A172 (cell line): ENCODE measurements at places on chromosomes 3 and 15. TPM values are rescaled to one million over a fixed set of nuclear protein-coding genes. Genes with fewer than 3 reads are reported as not detected.

The ISLR2 gene
- not detected in 2 replicates for total RNA-seq

The TMED3 gene
- total RNA-seq = 108 and 115 TPM in 2 replicates

The PPP1R14D gene
- total RNA-seq = not detected in 2 replicates

The CCR9 gene
- not detected in 2 replicates for total RNA-seq

The NAALADL2 gene
- 1.3 and 1.5 TPM in 2 replicates for total RNA-seq

GRCh38 chr3:108468577-108468976 lies 41.8 kb downstream of the MYH15 start:
- DNase-seq = no peak

GRCh38 chr15:52137432-52138357 lies 25.1 kb upstream of the BCL2L10 start:
- DNase-seq = no peak

- no peak for DNase-seq
Observed at GRCh38 chr3:7205962-7206361, 345.0 kb downstream of the GRM7 start.

DNA sequence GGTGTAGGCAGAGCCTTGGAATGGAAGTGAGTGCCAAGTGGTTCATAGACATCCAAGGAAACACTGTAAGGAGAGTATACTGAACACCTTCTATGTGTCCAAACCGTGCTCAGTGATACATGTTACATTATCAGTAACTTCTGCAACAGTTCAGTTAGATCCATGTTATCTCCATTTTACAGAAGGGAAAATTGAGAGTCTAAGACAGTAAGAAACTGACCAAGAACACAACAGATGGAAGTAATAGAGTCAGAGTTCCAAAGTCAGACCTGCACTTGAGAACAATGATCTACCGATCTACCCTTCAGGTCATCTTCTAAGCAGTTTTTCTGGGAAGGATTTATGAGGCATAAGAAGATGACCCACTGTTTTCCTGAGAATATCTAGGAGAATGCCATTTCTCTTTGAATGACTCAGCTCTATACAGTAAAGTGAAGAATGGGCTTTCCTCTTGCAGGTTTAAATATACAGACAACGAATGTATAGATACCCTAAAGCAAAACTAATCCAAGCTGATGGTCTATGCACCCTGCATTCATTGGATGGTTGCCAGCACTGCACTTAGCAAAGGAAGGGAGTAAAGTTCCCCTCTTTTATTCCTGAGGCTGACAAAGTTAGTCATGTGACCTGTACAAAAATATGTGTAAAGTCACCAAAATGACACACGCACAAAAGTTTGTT lies 604.1 kb upstream of the MDFIC2 start:
- DNase-seq = no peak

DNA sequence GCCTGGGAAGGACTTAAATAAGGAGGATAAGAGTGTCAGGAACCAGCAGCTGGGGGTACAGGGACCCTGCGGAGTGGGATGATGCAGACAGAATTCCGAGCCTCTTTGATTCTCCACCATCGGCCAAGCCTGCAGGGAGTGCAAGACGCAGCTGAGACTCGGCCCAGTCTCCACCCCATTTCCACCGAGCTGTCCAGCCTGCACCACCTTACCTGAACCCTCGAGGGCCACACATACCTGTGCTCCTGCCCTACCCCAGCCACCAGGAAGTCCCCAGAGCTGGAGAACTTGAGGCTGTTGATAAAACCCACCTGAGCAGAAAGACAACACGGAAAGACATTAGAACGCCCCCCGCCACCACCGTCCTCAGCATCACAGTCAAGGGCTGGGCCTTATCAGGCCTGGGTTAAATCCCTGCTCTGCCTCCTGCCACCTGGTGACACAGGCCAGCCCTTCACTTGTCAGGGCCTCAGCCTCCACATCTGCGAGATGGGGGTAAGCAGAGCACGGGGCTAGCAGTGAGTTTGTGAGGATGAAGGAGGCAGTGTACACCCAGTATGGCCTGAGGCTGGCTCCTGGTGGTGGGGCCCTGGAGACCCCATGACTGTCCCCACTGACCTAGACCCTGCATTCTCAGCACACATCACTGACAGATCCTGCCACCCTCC lies 8.1 kb downstream of the RRP9 start:
- no peak for DNase-seq

- peak; percentile 35 for DNase-seq
Observed at GRCh38 chr15:40470423-40471104, at the start of gene CHST14. Gene CHST14 (plus strand): TSS chr15:40470984. CDS start chr15:40471214, 230 bp downstream.

DNA sequence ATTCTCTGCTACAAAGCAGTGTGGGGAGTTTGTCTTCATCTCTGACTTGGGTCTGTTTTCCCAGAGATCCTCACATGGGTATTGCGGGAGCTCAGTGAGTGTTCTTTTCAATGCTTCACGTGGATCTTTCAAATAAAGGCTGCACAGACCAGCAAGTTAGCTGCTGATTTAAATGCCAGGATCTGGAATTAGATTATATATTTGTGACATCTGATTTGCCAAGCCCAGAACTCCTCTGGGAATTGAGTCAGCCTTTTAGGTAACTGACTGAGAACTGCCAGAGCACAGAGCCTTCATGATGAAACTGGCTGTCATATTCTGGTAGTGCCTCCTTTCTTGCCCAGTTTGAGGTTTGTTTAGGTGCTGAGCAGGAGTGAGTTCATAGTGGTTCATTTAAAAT lies 14.7 kb downstream of the EDEM1 start:
- DNase-seq = no peak

DNA sequence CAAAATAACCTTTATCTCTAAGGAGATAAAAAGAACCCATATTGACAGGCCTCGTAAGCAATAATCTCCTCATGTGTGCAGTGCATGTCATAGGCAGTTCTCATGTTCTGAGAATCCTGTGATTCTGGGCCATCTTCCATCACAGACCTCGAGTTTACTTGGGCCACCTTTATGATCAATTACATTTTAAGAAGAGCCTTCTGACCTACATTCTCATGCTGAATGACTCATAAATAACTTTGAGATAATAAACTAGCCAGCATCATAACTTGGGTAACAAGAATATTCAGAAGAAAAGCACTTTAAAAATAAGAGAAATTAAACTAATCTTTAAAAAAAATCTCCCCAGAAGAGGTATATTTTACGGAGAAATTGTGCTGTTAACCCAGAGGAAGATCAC lies 310.7 kb upstream of the ZNF717 start:
- no peak for DNase-seq

DNA sequence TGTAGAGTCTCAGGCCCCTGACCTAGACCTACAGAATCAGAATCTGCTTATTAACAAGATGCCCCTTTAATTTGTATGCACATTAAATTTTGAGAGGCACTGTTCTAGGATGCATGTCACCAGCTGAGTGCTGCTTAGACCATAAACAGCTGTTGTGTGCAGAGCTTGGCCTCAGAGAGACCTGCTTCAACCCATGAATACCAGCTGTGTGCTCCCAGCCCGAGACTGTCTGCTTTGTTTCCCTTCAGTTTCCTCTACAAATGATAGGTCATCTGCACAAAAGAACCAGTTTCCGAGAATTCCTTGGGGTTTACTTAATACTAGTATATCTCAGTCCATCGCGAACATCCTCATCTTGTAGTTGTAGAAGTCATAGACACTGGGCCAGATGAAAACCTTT lies 158.5 kb upstream of the PFN2 start:
- DNase-seq = no peak

DNA sequence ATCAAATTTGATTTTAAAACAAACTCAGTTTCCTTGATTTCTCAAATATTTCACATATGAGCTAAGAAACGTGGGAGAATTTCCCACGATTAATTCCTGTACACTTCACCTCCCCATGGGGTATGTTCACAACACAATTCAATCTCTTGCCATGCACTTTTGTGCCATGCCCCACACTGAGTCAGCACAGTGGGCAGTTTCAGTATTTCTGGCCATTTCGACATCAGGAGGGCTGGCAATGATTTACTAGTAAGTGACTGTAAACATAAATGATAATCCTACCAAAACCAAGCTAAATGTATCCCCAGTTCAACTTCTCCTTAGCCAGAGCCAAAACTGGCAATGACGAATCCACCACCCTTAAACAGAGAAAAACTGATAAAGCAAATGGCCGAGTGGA lies 293.6 kb downstream of the FGF12 start:
- DNase-seq = peak; percentile 14

DNA sequence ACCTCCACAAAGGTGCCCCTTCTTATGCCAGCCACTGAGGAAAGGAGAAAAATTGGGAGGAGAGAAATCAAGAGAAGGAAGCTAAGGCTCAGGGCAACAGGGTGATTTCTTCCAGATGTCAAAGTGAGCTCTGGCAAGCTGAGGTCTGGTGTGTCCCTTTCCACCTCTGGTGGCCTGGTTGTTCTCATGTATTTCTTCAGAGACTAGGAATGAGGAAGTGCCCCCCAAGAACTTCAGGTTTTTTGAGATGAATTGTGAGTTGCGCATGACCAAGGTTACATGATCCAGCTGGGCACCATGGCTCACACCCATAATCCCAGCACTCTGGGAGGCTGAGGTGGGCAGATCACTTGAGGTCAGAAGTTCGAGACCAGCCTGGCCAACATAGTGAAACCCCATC lies 5.6 kb downstream of the RAB6B start:
- DNase-seq = no peak

DNA sequence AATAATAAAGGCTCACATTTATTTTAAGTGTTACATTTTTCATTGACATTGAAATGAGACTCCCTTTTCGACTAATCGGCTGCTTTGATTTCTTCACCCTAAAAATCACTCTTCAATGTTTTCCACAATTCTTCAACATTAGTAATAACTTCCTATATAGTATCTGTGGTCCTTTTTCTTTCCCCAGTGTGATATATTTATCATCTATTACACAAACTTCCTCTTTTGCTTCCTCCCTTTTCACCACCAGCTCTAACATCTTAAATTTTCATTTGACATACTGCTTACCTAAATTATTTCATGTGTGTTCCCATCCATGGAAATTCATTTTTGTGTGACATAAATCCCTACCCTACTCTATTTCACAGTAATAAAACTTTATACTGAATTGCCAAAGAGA lies 244.4 kb downstream of the TIGIT start:
- DNase-seq = no peak

GRCh38 chr3:151421938-151422337 lies 37.4 kb upstream of the P2RY12 start:
- DNase-seq = no peak

DNA sequence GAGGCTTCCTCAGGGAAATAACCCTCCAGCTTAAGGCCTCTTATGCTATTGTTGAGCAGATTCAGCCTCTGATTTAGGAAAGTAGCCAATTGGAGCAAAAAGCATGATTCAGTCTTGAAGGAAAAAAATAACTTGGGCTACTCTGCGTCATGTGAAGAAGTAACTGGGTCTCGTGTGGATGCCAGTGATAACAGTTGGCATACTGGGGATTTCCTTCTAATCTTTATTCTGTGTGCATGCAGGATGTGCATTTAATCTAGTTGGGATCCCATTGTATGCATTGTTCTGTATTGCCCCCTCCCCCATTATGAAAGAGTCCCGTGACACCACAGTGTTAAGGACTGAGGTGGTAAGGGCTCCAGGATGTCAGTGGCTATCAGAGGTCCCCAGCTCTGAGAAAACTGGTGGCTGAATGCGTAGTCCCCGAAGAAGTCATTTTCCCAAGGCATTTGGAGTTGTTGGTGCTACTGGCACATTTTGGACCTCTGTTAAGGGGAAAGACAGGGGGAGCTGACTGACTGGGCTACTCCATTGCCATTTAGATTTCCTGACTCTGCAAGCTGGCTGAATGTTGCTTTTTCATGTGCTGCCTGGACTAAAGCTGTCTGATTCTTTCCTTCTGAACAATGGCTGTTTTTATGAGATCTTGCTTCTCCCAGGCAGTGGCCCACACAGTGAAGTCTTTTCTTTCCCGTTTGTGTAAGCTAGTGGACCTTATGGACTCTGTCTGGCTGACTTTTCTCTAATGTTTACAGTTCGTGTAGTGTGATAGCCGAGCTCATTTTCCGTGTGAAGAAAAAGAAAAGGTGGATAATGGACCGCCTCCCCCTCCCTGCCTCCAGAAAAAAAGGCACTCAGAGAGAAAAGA lies 38.4 kb upstream of the TRAK1 start:
- DNase-seq = peak; percentile 50

GRCh38 chr3:66423791-66424190 lies 77.0 kb downstream of the LRIG1 start:
- DNase-seq = no peak

DNA sequence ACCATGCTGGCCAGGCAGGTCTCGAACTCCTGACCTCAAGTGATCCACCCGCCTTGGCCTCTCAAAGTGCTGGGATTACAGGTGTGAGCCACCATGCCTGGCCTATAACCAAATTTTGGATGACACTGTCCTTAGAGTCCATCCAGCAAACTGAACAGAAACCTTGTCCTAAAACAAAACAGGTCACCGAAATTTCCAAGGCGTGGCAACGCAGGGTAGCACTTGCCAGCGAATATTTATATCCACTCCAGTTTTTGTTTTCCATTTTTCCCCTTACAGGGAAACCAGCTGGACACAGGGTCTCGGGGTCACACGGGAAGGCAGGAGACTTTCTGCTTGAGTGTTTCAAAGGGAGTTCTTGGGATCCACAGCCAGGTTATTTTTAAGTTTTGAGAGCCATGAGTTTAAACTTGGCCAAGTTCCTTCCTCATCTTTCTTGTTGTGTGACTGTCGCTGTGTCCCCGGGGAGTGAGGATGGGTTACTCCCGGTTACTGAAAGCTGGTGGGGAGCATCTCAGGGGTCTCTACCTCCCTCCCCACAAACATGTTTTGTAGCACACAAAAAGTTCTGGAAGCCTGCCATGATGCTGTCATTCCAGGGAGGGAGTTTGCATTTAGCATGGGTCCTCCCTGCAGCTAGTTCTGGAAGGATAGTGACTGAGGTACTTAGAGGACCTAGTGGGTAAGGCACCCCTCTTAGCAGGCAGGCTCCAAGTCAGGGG lies 12.6 kb downstream of the LIMD1 start:
- no peak for DNase-seq

DNA sequence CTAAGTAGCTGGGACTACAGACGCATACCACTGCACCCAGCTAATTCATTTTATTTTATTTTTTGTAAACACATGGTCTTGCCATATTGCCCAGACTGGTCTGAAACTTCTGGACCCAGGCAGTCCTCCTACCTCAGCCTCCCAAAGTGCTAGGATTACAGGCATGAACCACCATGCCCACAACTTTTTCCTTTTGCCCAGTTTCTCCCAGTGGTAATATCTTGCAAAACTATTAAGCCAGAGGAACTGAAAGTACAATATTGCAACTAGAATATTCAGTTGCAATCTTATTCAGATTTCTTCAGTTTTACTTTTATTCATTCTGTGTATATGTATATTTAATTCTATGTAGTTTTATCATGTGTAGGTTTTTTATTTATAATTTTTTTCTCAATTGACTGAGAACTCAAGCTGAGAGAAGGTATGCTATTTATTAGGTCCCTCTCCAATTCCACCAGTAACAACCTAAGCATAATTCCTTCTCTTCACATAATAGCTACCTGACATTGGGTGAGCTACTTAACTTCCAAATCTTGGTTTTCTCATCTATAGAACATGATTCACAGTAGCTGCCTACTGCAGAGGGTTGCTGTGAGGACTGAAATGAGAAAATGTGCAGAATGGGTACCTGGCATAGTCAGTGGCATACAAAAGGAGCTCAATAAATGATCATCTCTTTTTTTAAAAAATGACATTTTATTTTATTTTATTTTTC lies 30.8 kb downstream of the KLHL18 start:
- DNase-seq = no peak
